NCI-H2029 (cell line): ENCODE measurements at places on chromosomes 6 and 20.

DNA sequence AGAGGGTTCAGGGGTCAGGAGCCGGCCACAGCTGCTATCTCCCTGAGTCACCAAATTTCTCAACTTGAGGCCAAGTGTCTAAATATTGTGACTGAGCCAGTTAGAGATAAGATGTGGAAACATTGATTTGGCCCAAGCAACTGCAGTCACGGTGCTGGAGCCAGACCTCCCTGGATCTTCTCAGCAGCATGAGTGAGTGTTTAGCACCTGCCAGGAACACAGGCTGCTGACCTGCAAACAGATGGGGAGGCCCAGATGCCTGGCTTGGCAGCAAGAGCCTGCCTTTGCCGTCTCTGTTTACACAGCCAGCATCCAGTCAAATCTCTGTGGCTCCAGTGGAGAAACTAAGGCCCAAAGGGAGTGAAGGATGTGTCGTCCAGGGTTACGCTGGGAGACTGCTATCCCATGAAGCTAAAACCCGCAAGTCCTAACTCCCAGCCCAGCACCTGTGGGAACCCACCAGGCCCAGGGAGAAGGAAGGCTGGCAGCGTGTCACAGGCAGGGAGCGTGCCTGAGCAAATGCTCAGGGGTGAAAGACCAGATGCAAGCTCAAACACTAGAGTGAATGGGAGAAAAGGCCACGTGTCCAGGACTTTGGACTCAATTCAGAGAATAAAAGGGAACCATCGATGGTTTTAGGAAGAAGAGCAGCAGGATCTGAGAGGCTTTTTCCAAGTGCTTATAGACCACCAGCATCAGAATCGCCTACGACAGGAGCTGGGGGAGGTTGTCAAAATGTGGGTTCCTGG is 15.9 kb upstream of the PTGIS start:
- DNase-seq = peak; percentile 63

- no peak for DNase-seq
Measured at GRCh38 chr20:1816384-1817381, 78.5 kb upstream of the SIRPA start.

DNA sequence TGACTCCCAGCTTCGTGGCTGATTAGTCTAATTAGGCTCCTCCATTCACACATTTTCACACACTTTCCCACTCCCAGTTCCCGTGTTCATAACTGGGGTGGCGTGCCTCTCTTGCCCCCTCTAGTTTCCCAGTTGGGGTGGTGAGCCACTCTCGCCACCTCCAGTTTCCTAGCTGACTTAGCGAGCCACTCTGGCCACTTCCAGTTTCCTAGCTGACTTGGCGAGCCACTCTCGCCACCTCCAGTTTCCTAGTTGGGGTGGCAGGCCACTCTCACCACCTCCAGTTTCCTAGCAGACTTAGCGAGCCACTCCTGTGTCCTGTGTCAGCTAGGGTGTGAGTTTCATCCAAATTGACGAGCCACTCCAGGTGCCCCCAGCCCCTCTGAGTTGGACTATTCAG is 7.4 kb upstream of the GMPR start:
- DNase-seq = no peak

- no peak for DNase-seq
Measured at GRCh38 chr6:107822176-107823046, 1.7 kb downstream of the SCML4 start.

DNA sequence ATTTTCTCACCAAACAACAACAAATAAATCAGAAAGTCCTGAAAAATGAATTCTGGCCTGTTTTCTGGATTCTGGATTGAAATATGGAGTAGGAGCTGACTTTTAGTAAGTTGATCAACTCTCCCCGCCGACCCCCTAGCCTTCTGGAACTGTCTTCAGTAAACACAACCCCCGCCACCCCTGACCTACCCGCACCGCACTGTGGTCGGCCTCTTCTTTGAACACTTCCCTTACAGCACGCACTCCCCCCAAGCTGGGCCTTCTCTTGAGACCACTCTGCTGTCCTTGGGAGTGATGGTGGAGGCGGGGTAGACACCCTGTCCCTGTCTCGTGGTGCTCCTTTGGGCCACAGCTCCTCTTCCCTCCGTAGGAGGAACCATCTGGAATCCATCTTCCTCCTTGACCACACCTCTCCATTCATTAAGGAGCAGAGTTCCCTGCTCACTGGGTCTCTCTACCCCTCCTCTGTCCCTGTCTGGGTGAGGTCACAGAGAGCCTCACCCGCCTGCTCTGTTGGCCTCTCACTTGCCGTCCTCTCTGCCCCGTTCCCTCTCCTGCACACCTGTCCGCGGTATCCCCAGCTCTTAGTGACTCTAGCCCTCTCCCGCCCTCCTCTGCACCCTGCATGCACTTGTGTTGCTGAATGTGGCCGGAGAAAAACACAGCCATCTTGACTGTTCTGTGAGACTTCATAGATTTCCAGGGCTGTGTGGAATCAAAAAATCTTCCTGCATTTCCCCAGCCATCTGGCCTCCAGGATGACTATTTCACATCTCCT is 19.1 kb downstream of the SYNJ2 start:
- DNase-seq = no peak

- no peak for DNase-seq
Measured at GRCh38 chr6:107490566-107491137, 735 bp downstream of the SOBP start.

GRCh38 chr6:152050451-152051195 is 243.1 kb downstream of the ESR1 start:
- DNase-seq = no peak

DNA sequence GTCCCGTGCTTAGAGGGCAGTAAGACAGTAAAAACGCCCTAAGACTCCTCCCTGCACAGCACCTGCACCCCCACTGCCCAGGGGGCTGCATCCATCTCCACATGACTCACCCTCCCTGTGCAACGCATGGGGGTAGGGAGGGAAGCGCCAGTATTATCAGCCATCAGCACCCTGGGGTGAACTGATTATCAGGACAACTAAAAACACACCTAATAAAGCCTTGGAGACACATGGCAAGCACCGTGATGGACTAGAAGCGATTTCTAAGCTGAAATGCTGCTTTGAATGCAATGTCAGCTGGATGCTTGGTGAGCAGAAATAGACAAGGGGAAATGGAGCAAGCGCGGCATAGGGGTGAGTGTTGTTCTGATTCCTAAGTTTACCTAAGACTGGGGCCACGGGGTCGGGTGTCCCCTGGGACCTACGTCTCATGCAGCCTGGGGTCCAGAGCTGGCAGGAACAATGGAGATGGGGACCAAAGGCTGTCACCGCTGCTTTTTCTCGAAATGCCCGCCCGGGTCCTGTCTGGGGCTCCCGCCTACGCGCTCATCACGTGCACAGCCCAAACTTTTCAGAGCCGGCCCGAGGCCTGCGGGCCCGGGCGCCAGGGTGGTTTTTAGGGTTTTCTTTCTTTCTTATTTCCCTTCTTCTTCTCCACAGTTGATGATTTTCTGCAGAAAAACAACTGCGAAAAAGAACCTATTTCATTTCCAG is 702 bp upstream of the TNFAIP3 start:
- no peak for DNase-seq

- DNase-seq = no peak
Measured at GRCh38 chr6:47749757-47750156, 32.1 kb upstream of the OPN5 start.

DNA sequence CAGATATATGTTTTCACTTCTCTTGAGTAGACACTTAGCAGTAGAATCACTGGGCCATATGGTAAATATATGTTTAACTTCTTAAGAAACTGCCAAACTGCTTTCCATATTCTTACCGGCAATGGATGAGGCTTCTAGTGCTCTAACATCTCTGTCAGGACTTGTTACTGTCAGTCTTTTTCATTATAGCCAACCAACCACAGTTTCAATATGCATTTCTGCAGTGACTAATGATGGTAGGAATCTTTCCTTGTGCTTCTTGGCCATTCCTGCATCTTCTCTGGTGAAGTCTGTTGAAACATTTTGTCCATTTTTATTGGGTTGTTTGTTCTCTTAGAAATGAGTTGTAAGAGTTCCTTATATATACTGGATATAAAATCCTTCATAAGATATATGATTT is 66.0 kb upstream of the SYNDIG1 start:
- DNase-seq = no peak

- no peak for DNase-seq
Measured at GRCh38 chr6:134626589-134626988, 308.7 kb upstream of the SGK1 start.

DNA sequence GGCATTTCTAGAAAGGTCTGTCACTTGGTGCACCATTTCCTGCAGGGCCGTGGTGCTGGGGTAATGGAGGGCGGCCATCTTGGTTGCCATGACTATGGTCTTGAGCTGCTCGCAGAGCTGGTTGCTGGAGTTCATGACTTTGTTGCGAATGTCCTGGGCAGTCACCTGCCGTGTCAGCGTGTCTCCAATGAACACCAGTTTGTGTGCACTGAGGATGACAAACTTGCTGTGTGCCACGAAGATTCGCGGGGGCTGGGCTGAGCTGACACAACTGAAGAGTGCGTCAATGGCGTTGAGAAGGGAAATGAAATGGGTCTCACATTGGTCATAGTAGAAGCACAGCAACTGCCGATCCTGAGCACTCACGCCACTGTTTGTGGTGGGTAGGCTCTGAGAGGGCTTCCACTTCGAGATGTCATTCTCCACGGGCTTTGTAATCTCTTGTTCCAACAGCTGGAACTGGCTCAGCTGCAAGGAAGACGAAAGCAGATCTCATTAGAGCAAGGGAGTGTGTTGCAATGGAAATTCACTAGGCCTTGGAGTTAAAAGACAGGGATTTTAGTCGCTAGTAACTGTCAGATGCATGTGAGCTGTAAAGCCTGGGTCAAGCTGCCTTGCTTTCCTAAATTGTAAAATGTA is 47.1 kb downstream of the NEDD9 start:
- DNase-seq = no peak

GRCh38 chr6:110137924-110138887 is 41.3 kb downstream of the WASF1 start:
- DNase-seq = no peak
